ENCODE measurements at places on chromosomes 12 and 14.

DNA sequence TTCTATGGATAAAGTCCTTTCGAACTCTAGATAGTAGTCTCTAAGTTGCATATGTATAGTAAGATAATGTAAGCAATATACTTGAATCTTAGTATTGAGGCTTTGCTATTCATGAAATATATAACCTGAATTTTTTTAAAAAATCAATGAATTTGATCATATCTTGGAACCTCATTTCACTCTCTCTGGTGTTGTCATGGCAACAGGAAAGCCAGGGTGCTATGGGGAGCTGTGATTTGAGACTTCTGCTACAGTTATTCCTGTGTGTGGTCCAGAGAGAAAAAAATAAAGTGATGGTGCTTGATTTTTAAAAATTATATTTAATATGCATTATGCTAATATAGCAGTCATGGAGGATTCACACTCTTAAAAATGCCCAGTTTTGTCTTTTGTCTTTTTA, 508.0 kb downstream of the SNAPC1 start:
- DNase-seq = no peak

DNA sequence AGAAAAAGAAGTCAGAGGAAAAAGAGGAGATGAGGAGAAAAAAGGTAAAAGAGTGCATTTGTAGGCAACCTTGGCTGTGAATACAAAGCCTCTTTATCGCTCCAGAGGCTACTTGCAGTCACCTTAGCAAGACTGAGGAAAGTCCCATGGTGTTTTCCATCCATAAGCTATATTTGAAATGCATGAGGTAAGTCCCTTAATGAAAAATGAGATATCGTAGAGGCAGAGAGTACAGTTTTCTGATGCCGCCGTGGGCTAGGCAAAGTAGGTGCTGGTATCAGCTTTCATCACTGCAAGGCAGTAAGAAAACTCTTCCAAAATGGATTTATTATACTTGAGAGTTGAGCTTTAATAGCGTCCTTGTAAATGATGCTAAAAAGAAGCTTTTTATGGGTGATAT, 186.8 kb downstream of the ASCL1 start:
- no peak for DNase-seq

DNA sequence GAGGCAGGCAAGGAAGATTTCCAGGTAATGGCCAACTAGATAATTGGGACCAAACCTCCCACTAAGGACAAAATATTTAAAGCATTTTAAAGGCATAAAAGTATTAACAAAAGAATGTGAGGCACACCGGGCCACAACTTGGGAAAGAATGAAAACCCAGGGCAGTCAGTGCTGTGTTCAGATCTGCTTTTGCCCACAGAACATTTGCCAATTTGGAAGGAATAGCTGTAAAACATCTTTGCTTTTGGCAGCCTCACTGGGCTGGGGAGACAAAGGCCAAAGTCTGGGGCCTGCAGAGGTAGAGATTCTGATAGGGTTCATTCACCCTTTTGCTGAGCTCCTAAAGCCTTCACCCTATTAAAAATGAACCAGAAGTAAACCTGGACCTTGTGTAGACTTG, 82.3 kb downstream of the SYNE3 start:
- no peak for DNase-seq

GRCh38 chr14:79514700-79515099, 696.6 kb downstream of the DIO2 start:
- no peak for DNase-seq

- no peak for DNase-seq
These were observed 264.1 kb downstream of the SEC23A start for GRCh38 chr14:38838979-38839323.

DNA sequence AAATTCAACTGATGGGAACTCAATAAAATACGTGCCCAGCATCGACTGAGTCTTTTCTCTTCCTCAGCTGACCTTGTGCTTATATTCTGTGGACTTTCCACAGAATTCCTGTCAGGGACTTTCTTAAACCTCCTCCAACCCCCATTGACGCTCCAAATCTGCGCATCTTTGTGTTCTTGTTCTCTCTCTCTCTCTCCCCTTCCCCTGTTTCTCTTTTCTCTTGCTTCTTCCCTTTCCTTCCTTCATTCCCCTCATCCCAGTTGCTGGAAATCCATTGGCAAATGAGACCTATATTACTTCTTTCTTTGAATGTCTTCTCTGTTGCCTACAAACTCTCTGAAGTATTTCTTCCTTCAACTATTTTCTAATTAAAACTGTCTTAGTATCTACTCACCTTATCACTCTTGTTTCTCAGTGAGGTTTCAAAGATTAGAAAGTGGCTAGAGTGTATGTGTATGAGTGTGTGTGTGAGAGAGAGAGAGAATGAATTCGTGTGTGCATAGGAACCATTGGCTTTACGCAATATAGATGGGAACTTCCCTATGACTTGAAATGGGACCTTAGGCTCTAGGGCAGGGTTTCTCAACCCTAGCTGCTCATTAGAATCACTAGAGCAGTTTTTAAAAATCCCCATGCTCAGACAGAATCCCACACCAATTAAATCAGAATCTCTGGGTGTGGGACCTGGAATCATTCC, 41.8 kb upstream of the DHRS7 start:
- no peak for DNase-seq

DNA sequence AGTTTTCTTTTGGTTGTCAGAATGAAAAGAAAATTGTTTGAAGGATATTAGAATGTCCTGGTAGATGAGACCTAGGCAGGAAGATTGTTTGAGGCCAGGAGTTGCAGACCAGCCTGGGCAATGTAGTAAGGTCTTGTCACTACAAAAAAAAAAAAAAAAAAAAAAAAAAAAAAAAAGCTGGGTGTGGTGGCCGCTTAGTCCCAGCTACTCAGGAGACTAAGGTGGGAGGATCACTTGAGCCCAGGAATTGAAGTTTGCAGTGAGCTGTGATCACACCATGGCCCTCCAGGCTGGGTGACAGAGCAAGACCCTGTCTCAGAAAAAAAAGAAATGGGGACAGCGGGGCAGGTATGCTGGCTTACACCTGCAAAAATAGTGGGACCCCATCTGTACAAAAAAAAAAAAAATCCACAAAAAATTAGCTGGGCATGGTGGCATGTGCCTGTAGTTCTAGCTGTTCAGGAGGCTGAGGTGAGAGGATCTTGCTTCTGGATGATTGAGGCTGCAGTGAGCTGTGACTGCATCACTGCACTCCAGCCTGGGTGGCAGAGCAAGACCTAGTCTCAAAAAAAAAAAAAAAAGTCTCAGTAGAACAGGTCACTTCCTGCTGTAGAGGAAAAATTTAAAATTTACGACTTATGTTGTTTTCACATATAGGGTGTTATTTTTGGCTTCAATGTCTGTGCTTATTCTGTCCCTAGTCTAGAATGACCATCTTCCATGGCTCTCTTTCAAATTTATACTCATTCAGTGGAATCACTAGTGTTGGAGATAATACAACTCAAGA, 70.7 kb downstream of the PPHLN1 start:
- DNase-seq = no peak

- no peak for DNase-seq
These were observed at the start of gene SOCS2 for GRCh38 chr12:93571925-93572711. SOCS2 (plus strand) TSS chr12:93572675; CDS start chr12:93572898, 223 bp downstream.

Measured in stimulated activated CD4-positive, alpha-beta T cell treated with anti-CD3 and anti-CD28 coated beads, Interleukin-15, amount 100 ng/mL, for 1 hour (primary cell).